ENCODE measurements at places on chromosomes 5 and 9.

DNA sequence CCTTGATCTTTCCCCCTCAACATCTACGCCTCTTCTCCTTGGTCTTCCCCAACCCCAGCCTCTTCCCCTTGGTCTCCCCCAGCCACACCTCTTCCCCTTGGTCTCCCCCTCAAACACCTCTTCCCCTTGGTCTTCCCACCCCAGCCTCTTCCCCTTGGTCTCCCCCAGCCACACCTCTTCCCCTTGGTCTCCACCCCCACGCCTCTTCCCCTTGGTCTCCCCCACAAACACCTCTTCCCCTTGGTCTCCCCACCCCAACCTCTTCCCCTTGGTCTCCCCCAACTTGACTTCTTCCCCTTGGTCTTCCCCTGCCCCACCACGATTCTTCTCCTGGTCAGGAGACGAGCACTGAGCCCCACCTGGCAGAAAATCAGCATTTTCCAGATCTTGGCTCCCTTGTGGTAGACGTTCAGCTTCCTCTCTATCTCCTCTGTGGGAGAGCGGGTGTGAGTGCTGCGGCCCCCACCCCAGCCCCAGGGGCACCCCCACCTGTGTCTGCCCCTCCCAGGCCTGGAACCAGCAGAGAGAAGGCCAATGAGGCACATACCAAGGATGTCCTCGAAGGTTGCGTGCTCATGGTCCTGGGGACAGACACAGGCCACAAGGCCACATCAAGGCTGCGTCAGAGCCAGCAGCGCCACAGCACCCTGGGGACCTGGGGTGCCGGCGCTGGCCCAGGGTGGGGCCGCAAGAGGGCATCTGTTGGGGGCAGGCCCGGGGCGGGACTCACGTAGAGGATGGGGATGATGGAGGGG is 7.0 kb downstream of the NSMF start:
- no peak for DNase-seq

GRCh38 chr5:32068561-32068960 is 105.6 kb downstream of the GOLPH3 start:
- no peak for DNase-seq

- DNase-seq: no peak
These were observed 102.5 kb downstream of the PDE6A start for GRCh38 chr5:149841851-149842793.

DNA sequence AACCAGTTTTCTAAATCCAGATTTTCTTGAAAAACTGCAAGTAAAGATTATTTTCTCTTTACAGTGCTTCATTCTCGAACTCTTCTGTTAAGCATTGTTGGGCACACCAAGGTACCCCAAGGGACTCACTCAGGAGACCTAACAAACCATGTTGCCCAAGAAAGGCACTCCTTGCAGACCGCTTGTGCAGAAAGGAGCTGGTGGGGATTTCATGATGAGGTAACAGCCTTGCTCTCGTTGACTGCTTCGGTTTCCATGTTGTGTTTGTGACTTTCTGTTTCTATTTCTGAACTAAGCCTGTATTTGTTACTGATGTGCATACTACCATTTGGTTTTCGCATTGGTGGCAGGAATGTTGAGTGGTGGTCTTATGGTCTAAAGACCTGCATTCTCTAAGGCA is 266.6 kb upstream of the DAP start:
- no peak for DNase-seq

DNA sequence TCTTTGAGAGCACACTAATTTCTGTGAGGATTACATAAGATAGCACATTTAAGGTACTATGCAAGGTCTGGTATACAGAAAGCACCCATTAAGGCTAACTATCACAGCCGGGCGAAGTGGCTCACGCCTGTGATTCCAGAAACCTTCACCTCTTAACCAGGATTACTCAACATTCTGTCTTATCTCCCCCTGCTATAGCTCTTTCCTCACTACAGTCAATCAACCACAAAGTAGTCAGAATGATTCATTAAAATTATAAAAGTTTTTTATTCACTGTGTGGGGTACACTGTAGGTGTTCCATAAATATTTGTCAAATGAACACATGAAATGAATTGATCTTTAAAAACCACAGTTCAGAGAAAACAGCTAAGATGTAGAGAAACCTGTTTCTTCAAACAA is 48.7 kb downstream of the CHD1 start:
- DNase-seq: no peak

DNA sequence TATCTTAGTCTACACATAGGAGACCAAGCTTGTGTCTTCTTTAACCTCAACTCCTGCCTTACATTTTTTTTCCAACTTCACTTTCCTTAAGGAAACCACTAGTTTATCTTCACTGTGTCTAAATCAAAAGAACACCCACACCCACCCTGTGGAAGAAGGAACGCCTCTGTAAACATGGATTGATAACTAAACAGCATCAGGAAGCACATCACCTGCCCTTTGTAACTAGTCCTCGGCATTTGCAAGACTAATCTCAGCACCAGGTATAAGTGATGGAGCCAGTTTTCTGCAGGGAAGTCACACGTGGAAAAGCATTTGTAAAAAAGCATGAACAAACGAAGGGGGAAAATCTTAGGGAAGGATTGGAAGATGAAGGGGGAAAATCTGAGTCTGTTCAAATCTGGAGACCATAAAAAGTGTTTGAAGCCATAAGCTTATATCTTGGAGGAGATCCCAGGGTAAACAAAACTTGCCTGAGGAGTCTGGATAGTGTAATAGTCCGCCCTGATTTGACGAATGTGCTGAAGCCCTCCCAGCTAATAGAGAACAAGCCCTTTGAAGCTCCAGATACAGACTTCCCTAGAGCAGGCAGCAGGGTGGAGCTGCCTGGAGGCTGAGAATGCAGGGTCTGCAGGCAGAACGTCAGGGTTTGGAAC is 117.3 kb upstream of the LHFPL2 start:
- DNase-seq: no peak

GRCh38 chr5:81115261-81115660 is 117.9 kb upstream of the CKMT2 start:
- no peak for DNase-seq

DNA sequence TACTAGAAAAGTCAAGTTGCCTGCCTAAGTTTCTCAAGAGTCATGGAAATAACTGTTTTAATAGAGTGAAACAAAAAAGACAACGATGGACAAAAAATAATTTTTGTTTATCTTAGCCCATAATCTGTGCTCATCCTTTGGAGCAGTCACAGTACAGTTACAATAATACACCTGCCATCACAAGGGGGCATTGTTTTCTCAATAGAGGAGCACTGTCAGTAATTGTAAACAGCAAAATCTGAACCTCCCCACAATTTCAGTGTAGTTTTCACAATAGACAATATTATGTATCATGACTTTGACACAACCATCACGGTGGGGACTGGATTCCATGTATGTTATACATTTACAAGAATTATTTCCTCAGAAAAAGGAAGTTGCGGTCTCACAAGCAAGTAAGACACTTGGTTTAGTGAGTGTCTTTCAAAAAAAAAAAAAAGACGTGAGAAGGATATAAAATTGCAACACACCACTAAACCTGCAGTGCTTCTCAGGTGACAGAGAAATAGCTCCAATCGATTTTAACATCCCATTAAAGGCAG is 586.3 kb downstream of the PTPRD start:
- DNase-seq: no peak

GRCh38 chr9:136245219-136246150 is at the start of gene QSOX2:
TSS of gene QSOX2 (minus strand) at chr9:136245812. CDS start at chr9:136245803, 9 bp downstream.
- peak; percentile 81 for DNase-seq

GRCh38 chr5:163387589-163388343 is 49.6 kb upstream of the CCNG1 start:
- no peak for DNase-seq

GRCh38 chr9:112248722-112249121 is 73.6 kb upstream of the SUSD1 start:
- no peak for DNase-seq

Measured in activated T-helper 2 cell treated with anti-CD3 and anti-CD28 coated beads, Interferon-gamma antibody, Interleukin-2, Interleukin-4, amounts not matched to agents 10 μg/mL and 5 μg/mL and 100 μg/mL, durations not matched to agents 14 hours and 24 hours and 36 hours (primary cell).